Right atrium auricular region (tissue), 2 donors: ENCODE measurements at places on chromosomes 13 and 19.

DNA sequence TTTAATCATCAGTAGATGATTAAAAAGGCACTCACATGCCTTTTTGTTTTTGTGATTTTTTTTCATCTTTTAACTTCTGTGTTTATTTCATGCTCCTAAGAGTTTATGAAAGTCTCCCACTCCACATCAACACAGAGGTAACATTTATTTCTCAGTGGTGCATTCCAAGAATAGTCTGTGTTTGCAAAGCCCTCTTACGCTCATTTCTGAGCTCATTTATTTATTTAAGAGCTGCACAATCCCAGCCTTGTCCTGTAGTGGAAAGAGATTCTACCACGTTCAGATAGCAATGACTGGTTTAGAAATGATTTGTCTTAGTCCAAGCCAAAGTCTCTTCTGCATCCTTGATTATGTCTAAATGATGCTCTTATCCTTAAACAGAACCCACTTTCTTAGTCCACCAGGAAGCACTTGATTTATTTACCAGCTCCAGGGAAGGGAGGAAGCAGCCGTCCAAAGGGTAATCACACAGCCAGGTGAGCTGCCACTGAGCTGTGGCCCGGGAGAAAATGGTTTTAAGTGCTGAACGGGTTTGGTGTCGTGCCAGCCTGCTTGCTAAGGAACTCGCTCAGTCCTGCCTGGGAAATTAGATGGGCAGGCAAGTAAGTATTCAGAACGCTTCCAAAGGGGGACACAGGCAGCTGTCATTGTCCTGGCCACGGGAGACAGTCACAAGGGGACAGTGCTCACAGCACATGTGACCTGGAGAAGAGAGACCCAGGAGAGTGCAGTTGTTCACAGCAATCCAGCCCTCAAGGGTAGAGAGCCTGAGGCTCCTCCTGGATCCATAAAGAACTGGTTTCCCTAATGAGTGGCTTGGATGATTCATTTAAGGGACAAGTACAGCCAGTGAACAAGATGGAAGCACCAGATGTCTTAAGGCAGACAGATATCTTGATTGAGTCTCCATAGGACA is 131.8 kb upstream of the WASF3 start:
- H3K27ac ChIP-seq, result peak overlapping the region; percentile 65
- no peak for DNase-seq
- peaks cover 23% of the 10 kb centered on the region for H3K4me1 ChIP-seq
- no peaks in the 10 kb centered on the region for H3K27me3 ChIP-seq
- H3K36me3 ChIP-seq, result no peaks in the 10 kb centered on the region

DNA sequence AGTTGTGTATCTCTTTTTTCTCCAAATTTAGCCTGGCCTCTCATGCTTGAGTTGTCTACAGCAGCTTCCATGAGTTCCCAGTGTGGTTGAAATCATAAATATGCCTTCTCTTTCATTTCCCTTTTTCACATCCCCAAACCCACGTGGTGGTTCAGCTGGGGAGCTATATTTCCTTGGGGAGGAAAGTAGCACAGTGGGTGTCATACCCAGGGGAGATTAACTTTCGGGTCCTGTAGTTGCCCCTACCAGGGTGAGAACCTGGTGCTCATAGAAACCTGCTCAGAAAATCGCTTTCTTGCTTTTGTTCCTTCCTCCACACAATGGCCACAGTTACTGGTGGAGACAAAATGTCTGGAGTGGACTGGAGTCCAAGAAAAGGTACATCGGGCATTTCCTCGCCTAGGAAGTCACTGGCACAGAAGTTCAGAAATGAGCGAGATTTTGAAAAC is 7.0 kb upstream of the LILRA4 start:
- no peak overlapping the region for H3K4me3 ChIP-seq
- H3K36me3 ChIP-seq, result no peaks in the 10 kb centered on the region
- DNase-seq, result no peak

DNA sequence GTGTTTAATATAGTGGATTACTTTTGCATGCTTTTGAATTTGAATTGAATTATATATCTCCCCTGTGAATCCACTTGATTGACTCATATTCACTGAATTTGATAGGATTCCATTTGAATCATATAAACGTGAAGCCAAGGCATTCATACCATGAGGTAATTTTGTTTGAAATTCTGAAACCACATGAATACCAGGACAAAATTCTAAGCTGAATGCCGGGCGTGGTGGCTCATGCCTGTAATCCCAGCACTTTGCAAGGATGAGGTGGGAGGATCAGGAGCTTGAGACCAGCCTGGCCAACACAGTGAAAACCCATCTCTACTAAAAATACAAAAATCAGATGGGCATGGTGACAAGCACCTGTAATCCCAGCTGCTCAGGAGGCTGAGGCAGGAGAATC is 4.4 kb downstream of the ZNF793 start:
- H3K4me1 ChIP-seq, result peaks cover 5% of the 10 kb centered on the region
- no peak overlapping the region for H3K27ac ChIP-seq
- DNase-seq, result no peak

GRCh38 chr19:43775299-43775890 is 5.4 kb downstream of the KCNN4 start:
- H3K4me1 ChIP-seq, result peaks cover 17% of the 10 kb centered on the region
- H3K4me3 ChIP-seq, result no peak overlapping the region
- H3K27ac ChIP-seq, result no peak overlapping the region
- H3K36me3 ChIP-seq, result no peaks in the 10 kb centered on the region
- no peak for DNase-seq

GRCh38 chr13:46181377-46181839 is 569 bp downstream of the LCP1 start:
- DNase-seq, result no peak
- H3K36me3 ChIP-seq, result no peaks in the 10 kb centered on the region
- peak overlapping the region; percentile 10 for H3K27ac ChIP-seq
- no peak overlapping the region for H3K4me3 ChIP-seq
- no peaks in the 10 kb centered on the region for H3K27me3 ChIP-seq

GRCh38 chr13:75847588-75847987 is 211.5 kb downstream of the LMO7 start:
- H3K27ac ChIP-seq, result no peak overlapping the region
- no peaks in the 10 kb centered on the region for H3K4me1 ChIP-seq
- DNase-seq, result no peak
- no peaks in the 10 kb centered on the region for H3K27me3 ChIP-seq

DNA sequence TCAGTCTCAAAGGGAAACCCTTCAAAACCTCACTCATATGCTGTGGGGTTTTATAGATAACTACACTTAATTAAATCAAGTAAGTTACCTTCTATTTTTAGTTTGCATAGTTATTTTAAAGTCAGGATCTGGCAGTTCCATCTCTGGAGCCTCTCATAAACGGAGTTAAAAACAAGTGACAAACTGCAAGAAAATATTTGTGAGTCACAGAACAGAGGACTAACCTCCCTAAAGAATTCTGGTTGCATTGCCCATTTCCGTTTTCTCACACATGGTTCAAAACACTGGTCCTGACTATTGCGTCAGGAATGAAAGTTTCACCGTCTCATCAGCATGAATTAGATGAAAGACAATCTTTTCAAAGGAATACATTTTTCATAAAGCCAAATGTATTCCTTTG is 10.6 kb downstream of the RXFP2 start:
- no peak overlapping the region for H3K4me3 ChIP-seq
- H3K27ac ChIP-seq, result no peak overlapping the region
- no peak for DNase-seq
- no peaks in the 10 kb centered on the region for H3K27me3 ChIP-seq

DNA sequence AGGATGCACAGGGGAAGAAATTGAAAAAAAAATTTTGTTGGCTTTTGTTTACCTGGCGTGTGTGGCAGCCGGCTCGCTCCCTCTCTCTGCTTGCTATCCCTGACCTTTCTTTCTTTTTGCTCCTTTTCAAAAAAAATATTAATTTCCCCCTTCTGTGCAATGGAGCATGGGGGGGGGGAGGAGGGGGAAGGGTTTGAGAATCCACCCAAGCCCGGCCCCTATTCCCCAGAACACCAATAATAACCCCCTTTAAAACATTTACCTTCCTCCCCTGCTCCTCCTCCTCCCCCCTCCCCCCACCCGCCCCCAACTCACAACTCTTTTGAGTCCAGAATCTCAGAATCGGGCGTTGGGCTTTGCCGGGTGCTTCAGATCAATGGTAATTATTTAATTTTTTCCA is 28.4 kb downstream of the NFIX start:
- no peak for DNase-seq
- no peaks in the 10 kb centered on the region for H3K36me3 ChIP-seq
- H3K4me1 ChIP-seq, result peaks cover 87% of the 10 kb centered on the region
- peak overlapping the region; percentile 98 for H3K27ac ChIP-seq
- peak overlapping the region; percentile 36 for H3K4me3 ChIP-seq

GRCh38 chr13:32315238-32316027 is at the start of the genes BRCA2 and ZAR1L:
Gene BRCA2, plus strand, starts transcription at chr13:32315508. Its CDS starts 953 bp downstream, at chr13:32316461.
Gene ZAR1L, minus strand, starts transcription at chr13:32315363. Its CDS starts 3,438 bp downstream, at chr13:32311925.
- DNase-seq, result peak; percentile 92
- no peaks in the 10 kb centered on the region for H3K36me3 ChIP-seq
- peaks cover 13% of the 10 kb centered on the region for H3K4me1 ChIP-seq
- H3K4me3 ChIP-seq, result peak within 1 kb of the TSS; percentile 82
- peak within 1 kb of the TSS; percentile 95 for H3K27ac ChIP-seq

DNA sequence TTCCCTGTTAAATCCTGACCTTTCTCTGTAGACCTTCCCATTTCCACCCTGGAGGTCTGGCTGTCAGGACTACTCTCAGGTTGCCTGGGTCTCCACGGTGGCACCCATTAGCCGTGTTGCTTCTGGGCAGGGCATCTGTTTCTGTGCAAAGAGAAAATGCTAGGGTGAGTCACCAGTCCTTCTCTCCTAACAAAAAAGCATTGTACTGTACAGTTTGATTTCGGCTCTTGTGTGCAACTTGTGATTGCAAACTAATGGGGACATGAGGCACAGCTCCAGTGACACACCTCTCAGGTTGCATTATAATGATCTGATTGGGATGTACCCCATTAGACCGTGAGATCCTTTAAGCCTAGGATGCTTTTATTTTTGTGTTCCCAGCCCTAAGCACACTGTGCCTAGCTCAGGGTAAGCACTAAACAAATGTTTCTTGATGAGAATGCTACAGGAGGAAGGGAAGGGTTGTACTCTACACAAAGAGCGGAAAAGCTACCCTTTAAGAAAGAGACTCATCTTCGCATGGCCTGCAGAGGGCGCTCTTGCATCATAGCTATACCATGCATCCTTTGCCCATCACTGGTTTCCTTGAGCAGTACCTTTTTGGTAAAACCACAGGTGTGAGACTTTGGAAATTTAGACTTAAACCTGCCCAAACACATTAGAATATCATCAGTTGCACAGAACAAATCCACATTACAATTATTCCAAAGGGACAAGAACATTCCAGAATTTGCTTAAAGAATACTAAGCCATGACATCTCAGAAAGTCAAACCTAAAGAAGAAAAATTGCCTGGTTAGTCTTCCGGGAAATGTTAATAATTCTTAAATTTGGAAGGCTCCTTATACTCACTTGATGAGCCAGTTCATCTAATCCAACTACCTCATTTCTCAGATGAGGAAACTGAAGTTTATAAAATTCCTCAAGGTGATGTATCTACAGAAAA is 20.3 kb upstream of the TRIM13 start:
- no peak overlapping the region for H3K4me3 ChIP-seq
- H3K27ac ChIP-seq, result no peak overlapping the region
- H3K36me3 ChIP-seq, result no peaks in the 10 kb centered on the region
- no peaks in the 10 kb centered on the region for H3K27me3 ChIP-seq
- DNase-seq, result peak; percentile 65

GRCh38 chr19:44111910-44112463 is 1.2 kb upstream of the ZNF225 start:
- peak overlapping the region; percentile 69 for H3K4me3 ChIP-seq
- no peaks in the 10 kb centered on the region for H3K27me3 ChIP-seq
- no peak overlapping the region for H3K27ac ChIP-seq
- DNase-seq, result no peak
- H3K4me1 ChIP-seq, result peaks cover 18% of the 10 kb centered on the region

- H3K4me3 ChIP-seq, result no peak overlapping the region
- H3K36me3 ChIP-seq, result no peaks in the 10 kb centered on the region
- DNase-seq, result no peak
- H3K27me3 ChIP-seq, result no peaks in the 10 kb centered on the region
Observed at GRCh38 chr19:17641181-17641580, 47.0 kb downstream of the UNC13A start.

DNA sequence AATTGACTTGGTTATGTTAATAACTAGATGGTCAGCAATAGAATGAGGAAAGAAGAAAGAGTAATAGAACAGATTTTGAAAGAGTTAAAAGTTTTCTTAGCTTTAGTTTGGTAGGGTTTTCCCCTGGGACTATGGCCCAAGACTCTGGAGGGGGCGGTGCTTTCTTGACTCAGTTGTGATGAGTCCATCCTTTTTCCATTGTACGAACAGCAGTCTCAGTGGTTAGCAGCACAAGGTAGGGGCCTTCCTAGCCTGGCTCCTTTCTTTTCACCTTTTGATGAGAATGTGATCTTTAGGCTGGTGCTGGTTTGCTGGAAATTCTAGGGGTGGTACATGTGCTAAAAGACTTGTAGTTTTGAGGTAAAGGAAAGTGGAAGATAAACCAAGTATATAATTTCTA is 38.8 kb downstream of the ZNF506 start:
- H3K36me3 ChIP-seq, result peaks cover 8% of the 10 kb centered on the region
- H3K4me3 ChIP-seq, result no peak overlapping the region
- H3K27me3 ChIP-seq, result no peaks in the 10 kb centered on the region
- DNase-seq, result no peak
- H3K27ac ChIP-seq, result no peak overlapping the region
- no peaks in the 10 kb centered on the region for H3K4me1 ChIP-seq

DNA sequence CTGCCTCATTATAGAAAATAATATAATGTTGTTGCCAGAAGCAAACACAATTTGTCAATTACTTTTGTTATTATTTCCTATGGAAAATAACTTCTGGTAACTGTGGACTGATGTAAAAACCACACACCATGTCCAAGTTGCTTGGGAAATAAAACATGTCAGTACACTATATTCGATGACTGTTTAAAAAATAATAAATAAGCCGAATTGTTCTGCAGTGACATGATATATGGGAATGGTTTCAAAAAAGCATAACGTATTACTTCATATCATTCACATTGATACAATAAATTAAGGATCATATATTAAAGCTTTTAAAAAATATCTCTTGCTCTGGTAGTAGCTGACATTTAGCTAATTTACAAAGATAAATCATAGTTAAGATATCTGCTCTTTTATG is 2062.1 kb downstream of the PCDH9 start:
- no peaks in the 10 kb centered on the region for H3K36me3 ChIP-seq
- no peak overlapping the region for H3K4me3 ChIP-seq
- H3K27me3 ChIP-seq, result no peaks in the 10 kb centered on the region
- H3K4me1 ChIP-seq, result no peaks in the 10 kb centered on the region
- no peak for DNase-seq

DNA sequence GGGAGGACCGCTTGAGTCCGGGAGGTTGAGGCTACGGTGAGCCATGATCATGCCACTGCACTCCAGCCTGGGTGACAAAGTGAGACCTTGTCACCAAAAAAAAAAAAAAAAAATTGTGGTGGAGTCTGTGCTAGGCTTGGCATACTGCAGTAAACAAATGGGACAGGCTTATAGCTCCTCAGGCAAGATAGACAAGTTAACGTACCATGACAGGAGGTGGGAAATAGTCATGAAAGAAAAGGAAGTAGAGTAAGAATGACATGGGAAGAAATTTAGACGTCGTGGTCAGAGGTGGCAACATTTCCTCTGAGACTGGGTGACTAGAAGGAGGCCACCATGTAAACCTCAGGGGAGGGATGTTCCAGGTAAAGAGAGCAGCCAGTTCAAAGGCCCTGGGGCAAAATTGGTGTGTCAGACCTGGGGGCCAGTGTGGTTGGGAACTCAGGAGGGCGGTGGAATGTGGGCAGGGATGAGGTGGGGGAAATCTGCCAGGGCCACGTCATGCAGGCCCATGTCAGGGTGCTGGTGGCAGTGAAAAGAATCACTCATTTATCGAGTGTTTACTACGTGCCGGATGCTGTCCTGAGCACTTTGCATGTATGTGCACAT is 5.6 kb downstream of the SNRPA start:
- no peak overlapping the region for H3K4me3 ChIP-seq
- H3K36me3 ChIP-seq, result peaks cover 51% of the 10 kb centered on the region
- DNase-seq, result no peak
- H3K27ac ChIP-seq, result no peak overlapping the region
- H3K4me1 ChIP-seq, result no peaks in the 10 kb centered on the region
